ENCODE measurements at places on chromosomes 5 and 9. TPM values are rescaled to one million over a fixed set of nuclear protein-coding genes. Genes with fewer than 3 reads are reported as not detected.

GRCh38 chr5:141484310-141484640 lies 555 bp upstream of the PCDHGC4 start:
- peak overlapping the region; percentile 18 for H3K4me3 ChIP-seq
- no peaks in the 10 kb centered on the region for H3K36me3 ChIP-seq
- no peak overlapping the region for H3K27ac ChIP-seq
- DNase-seq, result no peak
- H3K4me1 ChIP-seq, result peaks cover 34% of the 10 kb centered on the region

DNA sequence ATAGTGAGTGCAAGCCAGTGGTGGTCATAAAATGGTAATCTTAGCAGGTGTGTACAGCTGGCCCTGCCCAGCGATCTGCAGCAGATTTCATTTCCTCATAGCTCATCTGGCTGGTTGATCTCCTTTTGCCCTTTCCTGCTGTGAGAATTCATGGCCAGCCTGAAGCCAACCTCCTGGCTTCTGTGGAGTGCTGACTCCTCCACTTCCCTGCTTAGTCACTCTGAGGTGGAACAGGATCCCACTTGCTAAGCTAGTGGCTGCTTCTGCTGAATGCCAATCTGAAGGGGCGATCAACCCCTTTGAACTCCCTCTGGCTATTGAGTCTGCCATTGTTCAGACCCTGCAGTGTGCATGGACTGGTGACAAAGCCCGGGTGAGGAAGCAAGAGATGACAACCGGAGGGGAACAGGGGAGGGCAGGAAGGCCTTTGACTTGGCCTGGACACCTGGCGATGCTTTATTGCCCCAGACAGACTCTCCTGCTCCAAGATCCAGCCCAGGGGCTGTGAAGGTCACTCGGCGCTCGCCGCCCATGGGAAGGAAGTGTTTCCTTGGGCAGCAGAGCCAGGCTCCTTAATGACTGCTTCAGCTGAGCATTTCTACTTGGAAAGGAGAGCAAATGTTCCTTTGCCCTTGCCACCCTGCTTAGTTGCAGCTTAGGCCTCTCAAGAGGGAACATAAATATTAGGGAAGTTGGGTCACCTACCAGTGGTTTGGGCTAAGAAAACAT lies 341.1 kb downstream of the ZSWIM6 start:
- no peak overlapping the region for H3K4me3 ChIP-seq
- no peak overlapping the region for H3K27ac ChIP-seq
- peaks cover 3% of the 10 kb centered on the region for H3K4me1 ChIP-seq
- DNase-seq, result no peak

DNA sequence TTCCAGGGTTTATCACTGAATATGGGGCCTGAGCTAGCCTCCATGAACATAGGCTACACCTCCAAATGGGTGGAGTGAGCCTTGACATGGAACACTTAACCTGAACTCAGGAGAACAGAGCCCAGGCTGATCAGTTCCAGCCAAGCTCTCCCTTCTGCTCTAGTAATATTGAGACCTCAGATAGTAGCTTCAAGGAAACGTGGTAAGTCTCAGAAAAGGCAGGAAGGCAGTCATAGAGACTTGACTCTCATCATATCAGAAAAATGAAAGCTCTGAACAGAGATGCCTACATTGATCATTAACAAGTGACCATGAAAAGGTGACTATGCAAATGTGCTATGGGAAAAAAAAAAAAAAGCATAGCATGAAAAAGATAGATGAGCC lies 40.5 kb upstream of the MYO10 start:
- no peak overlapping the region for H3K27ac ChIP-seq
- H3K36me3 ChIP-seq, result no peaks in the 10 kb centered on the region
- H3K4me3 ChIP-seq, result no peak overlapping the region
- no peaks in the 10 kb centered on the region for H3K4me1 ChIP-seq

DNA sequence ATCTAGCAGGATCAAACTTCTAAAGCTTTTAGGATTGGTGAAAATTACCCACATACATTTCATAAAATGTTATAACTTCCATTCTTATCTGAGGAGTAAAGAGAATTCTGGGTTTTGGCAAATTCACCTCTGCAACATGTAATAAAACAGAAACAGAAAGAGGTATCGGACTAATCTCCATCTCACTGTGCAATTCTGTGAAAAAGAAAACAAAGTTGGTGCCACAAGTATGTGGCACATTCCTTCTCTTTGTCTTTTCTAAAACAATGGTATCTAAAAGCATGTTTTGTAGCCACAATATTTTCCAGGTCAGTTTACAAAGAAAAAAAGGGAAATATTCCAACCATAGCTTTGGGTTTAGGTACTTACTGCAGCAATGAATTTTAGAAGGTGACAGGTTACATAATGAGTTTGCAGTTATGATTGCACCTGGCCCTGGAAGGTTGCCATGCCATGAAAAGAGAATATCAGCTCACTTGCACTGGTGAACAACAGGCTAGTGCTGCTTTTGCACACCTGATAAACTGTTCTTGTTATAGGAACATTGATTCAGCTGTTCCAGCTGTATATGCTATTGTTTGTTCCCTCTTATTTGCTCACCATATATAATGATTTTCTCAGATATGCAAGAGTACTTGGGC lies 491.3 kb upstream of the MEF2C start:
- no peaks in the 10 kb centered on the region for H3K36me3 ChIP-seq
- no peak overlapping the region for H3K4me3 ChIP-seq
- no peak overlapping the region for H3K27ac ChIP-seq
- H3K4me1 ChIP-seq, result peaks cover 11% of the 10 kb centered on the region
- peak; percentile 43 for DNase-seq
- H3K27me3 ChIP-seq, result no peaks in the 10 kb centered on the region

DNA sequence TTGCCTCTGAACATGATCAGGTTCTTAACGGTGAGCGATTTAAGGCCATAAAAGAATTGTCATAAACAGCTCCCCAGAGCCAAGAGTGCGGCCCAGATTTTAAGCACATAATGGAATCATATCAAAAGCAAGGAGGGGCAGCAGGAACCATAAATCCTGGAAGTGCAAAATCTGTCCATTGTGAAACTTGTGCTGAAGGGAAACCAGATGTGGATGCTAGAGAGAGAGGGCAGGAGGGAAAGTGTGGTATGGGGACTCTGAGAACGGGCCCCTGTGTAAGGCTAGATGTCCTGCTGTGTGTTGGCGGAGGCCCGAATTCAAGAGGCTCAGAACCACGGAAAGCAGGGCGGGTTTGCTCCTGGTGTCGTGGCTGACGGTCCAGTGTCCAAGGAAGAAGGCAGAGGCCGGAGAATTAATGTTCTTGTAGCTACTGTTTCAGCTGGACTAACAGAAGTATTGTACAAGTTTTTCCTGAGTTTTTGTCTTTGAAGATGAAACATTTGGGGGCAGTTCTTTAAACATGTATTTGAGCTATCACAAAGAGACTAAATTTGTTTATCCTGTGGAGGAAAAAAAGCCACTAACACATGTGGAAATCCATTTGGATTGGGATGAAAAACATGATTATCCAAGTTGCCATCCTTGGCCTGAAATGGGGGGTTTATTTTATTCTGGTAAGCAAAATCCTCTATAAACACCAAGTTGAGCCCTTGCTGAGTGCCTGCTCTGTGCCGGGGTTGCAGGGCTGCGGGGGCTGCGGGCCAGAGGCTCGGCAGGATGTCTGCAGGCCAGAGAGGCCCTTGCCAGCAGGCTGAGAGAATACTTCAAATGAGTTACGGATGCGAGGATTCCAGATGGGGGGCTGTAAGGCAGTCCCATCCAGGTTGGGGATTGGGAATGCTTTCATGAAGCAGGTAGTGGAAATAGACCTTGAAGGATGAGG lies 9.2 kb upstream of the CXCL14 start:
- no peak overlapping the region for H3K4me3 ChIP-seq
- H3K27me3 ChIP-seq, result no peaks in the 10 kb centered on the region
- H3K36me3 ChIP-seq, result no peaks in the 10 kb centered on the region
- no peaks in the 10 kb centered on the region for H3K4me1 ChIP-seq
- H3K27ac ChIP-seq, result no peak overlapping the region

DNA sequence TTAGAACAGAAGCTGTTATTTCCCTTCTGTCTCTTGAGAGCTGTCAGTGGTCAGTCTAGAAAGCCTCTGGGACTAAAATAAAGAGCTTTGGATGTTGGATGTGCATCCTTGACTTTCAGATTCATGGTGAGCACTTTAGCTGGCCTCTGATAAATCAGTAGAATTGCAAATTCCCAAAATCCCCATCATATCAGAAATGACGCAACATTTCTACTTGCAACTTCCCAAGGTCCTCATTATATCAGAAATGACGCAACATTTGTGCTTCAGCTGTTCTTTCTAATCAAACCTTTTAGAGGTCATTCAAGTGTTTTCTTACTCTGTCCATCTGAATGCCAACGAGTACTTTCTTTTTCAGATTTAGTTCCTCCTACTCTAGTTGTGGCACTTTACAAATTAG lies 167.3 kb upstream of the MOCS2 start:
- no peaks in the 10 kb centered on the region for H3K36me3 ChIP-seq
- no peak overlapping the region for H3K4me3 ChIP-seq
- no peak for DNase-seq
- H3K27me3 ChIP-seq, result no peaks in the 10 kb centered on the region
- no peaks in the 10 kb centered on the region for H3K4me1 ChIP-seq

- no peak overlapping the region for H3K4me3 ChIP-seq
- H3K36me3 ChIP-seq, result no peaks in the 10 kb centered on the region
- H3K4me1 ChIP-seq, result no peaks in the 10 kb centered on the region
- no peak overlapping the region for H3K27ac ChIP-seq
These were observed 18.6 kb upstream of the REEP5 start for GRCh38 chr5:112940670-112941069.

Gene SLC25A48
- total RNA-seq, result not detected

DNA sequence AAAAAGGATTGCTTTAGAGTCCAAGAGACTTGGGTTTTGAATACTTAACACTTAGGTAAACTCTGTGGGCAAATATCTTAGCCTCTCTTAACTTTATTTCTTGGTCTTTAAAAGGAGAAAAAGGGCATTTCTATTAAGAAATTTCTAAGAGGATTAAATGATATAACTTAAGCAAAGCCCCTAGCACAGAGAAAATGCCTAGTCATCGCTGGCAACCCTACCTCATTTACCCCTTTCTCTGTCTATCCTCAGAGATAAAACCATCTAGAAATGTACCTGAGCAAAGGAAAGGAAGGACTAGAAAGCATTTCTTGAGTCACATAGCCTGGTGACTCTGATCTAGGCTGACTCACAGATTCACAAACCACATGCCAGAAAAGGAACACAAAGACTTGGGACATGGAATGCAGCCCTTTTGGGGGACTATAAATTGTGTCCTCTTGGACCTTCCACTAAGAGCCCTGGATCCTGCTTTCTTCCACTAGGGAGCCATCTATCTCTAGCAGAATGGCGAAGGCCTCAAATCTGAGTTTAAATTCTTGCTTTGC lies 120.6 kb downstream of the FOXD1 start:
- no peak overlapping the region for H3K27ac ChIP-seq
- H3K36me3 ChIP-seq, result no peaks in the 10 kb centered on the region
- no peak overlapping the region for H3K4me3 ChIP-seq
- H3K4me1 ChIP-seq, result no peaks in the 10 kb centered on the region
- H3K27me3 ChIP-seq, result no peaks in the 10 kb centered on the region

- no peak overlapping the region for H3K27ac ChIP-seq
- no peaks in the 10 kb centered on the region for H3K27me3 ChIP-seq
- H3K4me1 ChIP-seq, result no peaks in the 10 kb centered on the region
- DNase-seq, result no peak
- no peaks in the 10 kb centered on the region for H3K36me3 ChIP-seq
- no peak overlapping the region for H3K4me3 ChIP-seq
These were observed 113.5 kb downstream of the FEM1C start for GRCh38 chr5:115431116-115431515.

GRCh38 chr5:152052470-152052869 lies 127.8 kb upstream of the GLRA1 start:
- no peaks in the 10 kb centered on the region for H3K36me3 ChIP-seq
- H3K27ac ChIP-seq, result no peak overlapping the region
- no peak overlapping the region for H3K4me3 ChIP-seq
- no peak for DNase-seq
- no peaks in the 10 kb centered on the region for H3K4me1 ChIP-seq
- no peaks in the 10 kb centered on the region for H3K27me3 ChIP-seq

Gene SPATA31E1
- under 0.01 TPM for total RNA-seq

DNA sequence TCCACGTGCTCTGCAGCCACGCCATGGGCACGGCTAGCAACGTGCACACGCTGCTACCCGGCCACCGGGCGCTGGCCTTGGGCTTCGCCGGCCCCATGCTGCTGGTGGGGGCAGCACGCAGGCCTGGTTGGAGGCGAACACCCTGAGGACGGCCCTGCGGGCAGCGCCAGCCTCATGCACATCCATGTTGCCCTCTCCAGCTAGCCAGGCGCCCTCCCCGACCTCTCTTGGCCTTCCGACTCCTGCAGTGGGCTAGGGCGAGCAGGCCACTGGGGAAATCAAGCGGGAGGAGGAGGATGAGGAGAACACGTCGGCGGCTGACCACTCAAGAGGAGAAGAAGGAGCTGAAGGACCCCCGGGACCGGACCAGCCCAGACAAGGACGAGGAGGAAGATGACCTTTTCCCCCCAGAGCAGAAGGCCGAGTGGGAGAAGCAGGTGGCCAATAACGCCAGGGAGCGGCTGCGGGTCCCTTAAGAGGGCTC lies 73.3 kb downstream of the INSL6 start:
- no peaks in the 10 kb centered on the region for H3K27me3 ChIP-seq
- no peak for DNase-seq
- no peaks in the 10 kb centered on the region for H3K4me1 ChIP-seq
- H3K27ac ChIP-seq, result no peak overlapping the region
- H3K4me3 ChIP-seq, result no peak overlapping the region

GRCh38 chr5:33531824-33532223 lies 91.1 kb downstream of the TARS1 start:
- no peaks in the 10 kb centered on the region for H3K4me1 ChIP-seq
- no peak overlapping the region for H3K27ac ChIP-seq
- no peaks in the 10 kb centered on the region for H3K27me3 ChIP-seq
- no peak overlapping the region for H3K4me3 ChIP-seq
- no peaks in the 10 kb centered on the region for H3K36me3 ChIP-seq

DNA sequence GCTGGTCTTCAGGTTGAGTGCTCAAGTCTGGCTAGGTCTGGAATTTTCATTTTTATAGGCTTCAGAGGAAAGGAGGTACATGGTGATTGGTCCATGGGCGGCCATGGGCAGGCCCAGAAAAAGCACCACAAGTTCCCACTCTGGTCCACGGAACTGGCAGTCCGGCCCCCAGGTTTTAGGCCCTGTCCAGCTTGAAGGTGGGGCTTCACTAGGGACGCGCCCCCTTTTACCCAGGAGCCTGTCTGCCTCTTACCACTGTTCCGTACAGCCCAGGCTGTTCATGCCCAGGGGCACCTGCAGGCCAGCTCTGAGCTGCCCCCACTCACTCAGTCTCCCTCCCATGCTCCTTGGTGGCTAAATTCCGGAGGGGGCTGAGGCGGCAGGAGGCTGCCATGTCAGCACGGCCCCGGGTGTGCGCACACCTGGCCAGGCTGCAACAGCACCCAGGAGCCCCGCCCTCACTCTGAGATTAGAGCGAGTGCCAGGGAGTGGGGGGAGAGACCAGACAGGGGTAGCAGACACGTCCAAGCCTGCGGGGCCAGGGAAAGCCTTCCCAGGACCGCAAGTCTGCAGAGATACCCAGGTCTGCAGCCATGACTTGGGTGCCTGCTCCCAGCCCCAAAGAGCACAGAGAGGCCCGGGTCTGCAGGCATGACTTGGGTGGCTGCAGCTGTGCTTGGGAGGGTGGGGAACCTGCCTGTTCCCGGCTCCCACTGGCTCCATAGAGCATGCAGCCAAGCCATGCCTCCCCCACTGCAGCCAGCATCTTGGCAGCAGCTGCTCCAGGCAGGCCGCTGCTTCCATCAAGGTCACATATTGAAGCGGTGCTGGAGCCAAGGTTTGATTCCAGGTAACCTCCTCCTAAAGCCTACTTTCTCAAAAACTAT lies 390.2 kb upstream of the SGCD start:
- H3K36me3 ChIP-seq, result no peaks in the 10 kb centered on the region
- H3K27ac ChIP-seq, result no peak overlapping the region
- no peaks in the 10 kb centered on the region for H3K27me3 ChIP-seq
- DNase-seq, result no peak
- no peaks in the 10 kb centered on the region for H3K4me1 ChIP-seq

Gene MLANA
- not detected for total RNA-seq
